ENCODE measurements at places on chromosomes 2 and 18.

GRCh38 chr2:1960761-1961160 is 216.4 kb upstream of the PXDN start:
- DNase-seq: no peak

GRCh38 chr2:20563251-20563650 is 87.6 kb downstream of the HS1BP3 start:
- no peak for DNase-seq

- DNase-seq: no peak
Measured at GRCh38 chr2:226495466-226496272, 304.0 kb downstream of the IRS1 start.

- DNase-seq: no peak
Measured at GRCh38 chr2:142682528-142682927, 194.9 kb upstream of the KYNU start.

DNA sequence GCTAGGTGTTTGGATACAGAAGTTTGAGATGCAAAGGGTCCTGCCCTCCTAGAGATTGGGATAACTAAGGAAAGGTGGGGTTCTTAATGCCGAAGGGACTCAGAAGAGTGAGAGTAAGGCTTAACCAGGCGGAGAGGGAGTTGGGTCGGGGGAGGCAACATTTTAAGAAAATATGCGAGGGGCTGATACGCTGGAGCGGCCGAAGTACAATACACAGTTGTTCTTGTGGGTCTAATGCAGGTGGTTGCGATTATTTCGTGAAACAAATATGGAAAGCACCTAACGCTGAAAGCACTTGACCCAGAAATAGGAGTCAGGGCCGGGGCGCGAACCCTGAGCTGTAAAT is 344 bp upstream of the MRPL33 start:
- no peak for DNase-seq

- DNase-seq: no peak
Measured at GRCh38 chr18:24126155-24126961, 12.5 kb upstream of the CABYR start.

DNA sequence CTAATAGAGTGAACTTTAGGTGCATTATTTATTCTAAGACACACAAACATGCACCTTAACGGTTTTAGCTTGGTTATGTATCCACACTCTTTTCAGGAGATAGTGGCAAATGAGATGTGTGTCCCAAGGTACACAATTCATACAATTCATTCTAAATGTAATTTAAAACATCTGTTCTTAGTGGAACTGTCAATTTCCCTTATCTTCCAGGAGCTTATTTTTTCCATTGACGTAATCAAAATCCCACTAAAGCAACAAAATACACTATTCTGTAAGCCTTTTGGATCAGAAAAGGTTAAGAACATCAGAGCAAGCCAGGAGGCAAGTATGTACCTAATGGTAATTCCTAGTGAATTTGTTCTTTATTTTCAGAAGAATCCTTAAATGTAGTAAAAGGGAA is 19.8 kb downstream of the EIF2AK3 start:
- DNase-seq: no peak

GRCh38 chr2:133421516-133422324 is 146.5 kb downstream of the NCKAP5 start:
- DNase-seq: no peak

DNA sequence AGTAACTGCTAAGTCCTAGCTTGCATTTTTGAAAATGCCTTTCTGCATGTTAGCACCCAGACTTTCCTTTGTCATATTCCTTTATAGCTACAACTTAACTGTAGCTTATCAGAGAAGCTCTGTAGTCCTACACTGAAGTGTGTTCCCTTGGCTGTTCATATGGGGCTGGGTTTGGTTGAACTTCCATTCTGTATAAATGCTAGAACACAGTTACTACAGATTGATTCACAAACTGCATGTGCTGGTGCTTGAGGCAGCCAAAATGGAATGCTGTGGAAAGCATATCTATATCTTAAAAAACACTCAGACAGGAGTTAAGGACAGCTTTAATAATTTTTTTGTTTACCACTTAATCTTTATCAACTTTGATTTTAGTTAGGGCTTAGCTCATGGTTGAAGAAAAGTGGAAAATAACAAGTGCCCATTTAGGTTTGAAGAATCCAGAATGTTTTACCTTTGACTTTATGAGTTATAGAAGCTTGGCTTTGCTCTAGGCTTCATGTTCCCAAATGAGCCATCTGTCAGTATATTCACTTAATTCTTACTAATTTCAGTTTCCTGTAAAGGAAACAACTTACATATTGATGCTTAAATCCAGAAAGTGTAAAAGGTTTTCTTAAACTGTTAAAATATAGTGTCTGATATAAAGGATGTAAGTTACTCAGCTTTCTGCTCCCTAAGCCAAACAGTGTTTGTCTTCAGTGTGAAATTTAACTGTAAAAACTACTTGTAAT is 148.9 kb downstream of the AGPS start:
- no peak for DNase-seq

DNA sequence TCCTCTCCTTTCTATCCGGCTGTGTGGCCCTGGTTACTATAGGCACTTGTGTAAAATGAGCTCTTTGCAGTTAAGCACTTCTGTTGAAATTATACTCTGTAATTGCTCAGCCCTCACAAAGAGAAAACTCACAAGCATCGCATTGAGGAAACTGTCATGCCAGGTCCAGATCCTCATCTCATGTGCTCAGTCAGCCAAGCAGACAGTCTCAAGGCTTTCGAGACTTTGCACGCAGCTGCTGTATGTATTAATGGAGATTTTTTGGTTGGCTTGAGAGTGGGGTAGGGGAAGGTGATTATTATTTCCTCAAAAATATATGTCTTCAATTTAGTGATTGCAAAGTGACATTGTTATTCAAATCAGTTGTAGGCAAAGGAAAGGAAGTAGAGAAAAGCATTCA is 33.0 kb upstream of the PHLPP1 start:
- DNase-seq: no peak

DNA sequence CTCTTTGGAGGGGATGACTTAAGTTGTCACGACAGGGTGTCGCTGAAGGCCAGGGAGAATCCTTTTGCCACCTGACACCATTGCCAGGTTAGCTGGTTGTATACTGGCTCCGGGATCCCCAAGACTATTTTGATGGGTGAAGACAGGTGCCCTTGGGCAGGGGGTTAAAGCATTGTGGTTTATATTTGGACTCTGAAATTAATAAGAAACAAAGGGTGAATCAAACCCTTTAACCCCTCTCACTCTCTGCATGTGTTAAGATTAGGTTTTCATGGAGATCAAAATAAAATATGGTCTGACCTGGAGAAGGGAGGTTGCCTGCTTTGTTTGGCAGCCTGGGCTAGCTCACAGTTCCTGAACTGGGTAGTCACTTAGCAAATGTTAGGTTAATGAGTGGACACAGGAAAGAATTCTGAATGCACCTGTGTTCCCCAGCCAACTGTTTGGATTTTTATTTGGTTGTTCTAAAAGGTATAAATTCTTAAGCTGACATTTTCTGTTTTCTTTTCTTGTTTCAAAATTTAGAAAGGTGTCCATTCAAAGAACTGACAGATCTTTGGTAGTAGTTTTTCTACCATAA is 301.7 kb downstream of the KCNS3 start:
- DNase-seq: no peak

GRCh38 chr18:32910694-32911296 is 138.0 kb upstream of the KLHL14 start:
- DNase-seq: no peak

DNA sequence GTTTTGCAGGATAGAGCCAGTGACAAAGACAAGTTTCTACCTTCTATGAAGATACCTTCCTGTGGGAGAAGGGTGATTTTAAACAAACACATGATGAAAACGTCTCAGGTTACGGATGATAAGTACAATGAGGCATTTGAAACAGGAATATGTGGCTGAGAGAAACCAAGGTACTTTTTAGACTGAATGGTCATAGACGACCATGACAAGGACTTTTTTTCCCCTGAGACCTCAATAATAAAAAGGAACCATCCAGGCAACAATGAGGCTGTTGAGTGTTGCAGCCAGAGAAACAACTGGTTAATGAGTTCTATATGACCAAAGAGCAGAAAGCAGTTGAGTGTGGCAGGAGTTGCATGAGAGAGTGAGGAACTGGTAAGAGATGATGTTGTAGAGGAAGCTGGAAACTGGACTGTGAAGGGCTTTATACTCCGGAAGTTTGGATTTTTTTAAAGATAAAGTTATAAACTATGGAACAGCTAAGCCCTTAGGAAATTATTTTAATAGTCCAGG is 306.1 kb upstream of the CYRIA start:
- no peak for DNase-seq

DNA sequence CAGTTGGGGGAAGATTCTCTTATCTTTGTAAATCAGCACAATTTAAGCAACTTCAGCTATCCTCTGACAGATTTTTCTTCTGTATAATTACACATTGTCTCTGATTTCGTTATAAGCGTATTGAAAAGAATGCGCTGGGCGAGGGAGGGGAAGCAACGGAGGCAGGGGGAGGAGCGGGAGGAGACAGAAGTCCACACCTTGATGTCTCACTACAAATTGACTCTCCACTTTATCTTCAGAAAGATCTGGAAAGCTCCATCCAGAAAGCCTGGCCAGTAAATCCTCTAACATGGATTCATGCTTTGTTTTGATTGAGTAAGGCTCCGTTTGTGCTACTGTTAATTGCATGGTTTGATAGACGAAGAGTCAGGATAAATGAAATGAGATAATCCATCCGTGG is 76.6 kb downstream of the SMIM21 start:
- no peak for DNase-seq

DNA sequence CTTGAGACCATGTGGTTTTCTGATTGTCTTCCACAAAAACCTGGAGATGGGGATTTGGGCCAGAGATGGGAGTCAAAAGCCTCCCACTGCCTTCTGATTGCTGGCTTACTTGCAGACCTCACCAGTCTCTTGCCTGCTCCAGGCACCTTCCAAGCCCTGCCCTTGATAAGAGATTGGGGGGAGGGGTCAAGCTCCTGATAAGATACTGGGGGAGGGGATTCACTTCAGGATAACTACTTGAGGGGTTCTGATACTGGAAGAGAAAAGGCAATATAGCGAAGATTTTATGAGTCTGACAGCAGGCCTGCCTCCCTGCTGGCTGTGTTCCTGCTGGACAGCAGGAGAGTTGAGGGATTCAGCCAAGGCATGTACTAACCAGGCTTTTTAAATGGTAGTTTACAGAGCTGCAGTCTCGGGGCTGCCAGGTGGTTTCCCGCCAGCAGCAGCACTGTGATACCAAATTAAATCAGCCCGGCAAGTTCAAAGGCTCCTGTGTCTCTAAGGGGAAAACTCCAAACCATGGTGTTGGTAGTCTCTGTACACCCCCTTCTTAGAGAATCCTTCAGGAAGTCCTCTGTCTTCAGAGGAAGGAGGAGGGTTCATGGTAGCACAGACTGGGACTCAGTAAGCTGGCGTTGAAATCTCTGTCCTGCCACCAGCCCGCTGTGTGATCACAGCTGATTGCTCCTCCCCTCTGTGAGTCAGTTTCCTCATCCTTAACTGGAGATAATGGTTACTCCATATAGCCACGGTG is 58.3 kb downstream of the FBXO36 start:
- DNase-seq: no peak

DNA sequence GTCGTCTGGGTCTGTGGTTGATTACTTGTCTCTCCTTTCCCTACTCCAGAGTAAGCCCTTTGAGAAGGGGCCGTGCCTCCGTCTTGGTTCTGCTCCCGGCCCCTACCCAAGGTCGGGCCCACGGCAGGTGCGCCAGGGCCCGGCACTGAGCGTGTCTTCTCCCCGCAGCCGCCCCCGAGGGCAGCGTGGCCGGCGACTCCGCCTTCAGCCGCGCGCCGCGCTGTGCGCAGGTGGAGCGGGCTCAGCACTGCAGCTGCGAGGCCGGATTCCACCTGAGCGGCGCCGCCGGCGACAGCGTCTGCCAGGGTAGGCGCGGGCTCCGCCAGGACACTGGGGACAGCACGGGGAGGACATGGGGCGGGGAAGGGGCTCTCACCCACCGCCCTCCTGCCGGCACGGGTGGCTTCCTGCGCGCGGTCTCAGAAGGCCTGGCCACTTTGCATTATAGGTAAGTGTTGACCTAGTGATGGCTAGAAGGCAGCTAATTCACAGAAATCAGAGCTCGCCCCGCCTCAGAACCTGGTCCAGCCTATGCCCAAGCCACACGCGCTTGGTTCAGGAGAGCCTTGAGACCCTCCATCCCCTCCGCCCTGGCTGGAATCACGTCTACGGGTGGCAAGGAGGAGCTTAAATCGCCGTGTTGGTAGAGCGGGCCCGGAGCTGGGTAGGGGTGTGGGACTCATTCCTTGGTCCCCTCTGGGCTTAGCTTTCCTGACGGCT is 43.5 kb downstream of the FBLN7 start:
- no peak for DNase-seq

DNA sequence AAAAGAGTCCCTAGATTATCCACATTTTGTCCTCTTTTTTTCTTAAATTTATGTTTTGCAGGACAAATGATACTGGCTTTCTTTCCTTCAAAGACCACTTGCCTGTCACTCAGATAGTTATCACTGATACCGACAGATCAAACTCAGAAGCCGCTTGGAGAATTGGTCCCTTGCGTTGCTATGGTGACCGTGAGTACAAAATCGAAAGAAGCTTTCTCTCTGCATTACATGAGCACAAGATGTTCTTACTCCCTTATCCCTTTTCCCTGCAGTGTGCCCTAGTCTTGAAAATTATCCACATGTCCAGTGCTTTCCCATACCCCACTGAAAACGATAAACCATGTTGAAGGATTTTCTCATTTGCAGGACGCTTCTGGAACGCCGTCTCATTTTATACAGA is 738.5 kb downstream of the CNTNAP5 start:
- DNase-seq: no peak

DNA sequence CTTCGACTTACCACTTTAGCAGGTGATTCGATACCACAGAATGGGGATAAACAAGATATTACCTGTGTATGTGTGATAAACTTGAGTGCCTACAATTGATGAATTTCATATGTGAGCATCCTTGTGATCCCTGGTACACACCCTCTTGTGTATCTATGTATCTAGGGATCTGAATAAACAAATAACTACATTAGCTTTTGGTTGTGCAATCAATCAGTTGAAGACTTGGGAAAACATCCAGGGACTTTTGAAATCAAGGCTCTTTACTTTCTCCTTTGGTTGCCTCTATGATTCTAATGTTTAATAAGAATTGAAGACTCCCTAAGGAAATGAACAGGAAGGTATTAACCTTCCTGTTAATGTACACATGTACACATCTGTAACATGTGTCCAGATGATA is 97.3 kb upstream of the DCC start:
- DNase-seq: no peak

- no peak for DNase-seq
Measured at GRCh38 chr2:240789501-240790369, 30.3 kb downstream of the KIF1A start.

DNA sequence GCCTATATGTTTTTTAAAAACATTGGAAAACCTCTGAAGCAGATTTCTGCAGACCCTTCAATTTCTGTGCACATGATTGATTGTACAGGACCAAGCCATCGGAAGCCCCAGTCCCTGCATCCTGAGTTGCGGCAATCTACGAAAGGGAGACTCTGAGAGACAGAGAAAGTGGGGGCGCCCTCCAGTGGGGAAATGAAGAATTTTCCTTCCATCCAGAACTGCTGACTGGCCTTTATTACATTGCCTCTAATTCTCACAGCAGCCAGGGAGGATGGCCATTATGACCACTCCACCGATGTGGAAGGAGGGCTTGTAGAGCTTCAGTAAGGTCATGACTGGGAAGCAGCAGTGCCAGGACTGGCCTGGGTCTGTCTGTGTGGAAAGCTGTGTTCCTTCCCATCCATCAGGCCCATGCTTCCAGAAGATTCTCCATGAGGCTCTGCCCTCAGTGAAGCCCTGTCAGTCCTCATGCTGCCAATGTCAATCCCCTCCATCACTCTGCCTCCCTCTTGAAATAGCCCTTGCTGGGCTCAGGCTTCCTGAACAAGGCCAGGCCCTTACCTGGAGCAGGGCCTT is 20.0 kb upstream of the RESP18 start:
- DNase-seq: peak; percentile 82

GRCh38 chr18:74137920-74138538 is 9.6 kb downstream of the FBXO15 start:
- DNase-seq: no peak

All from COLO829 (cell line).